ENCODE measurements at places on chromosomes 13 and 19.

DNA sequence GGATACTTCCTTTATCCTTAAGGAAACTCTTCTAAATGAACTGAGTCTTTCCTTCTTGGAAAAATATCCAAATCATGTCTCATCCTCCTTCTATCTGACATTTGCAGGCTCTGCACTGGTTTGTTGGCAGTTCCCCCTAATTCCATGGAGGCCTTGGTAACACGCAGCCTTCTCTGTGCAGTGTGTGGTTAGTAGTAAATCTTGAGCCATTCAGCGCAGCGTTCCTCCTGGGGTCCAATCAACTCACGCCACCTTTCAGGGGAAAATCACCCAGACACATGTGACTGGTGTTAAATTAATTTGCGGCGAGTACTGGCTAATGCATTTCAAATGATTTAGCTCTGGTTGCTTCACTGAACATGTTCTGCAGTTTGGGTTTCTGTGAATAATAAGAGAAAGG lies 21.0 kb upstream of the CBY2 start:
- DNase-seq = no peak

- DNase-seq = no peak
Measured at GRCh38 chr13:47413112-47413511, 516.3 kb upstream of the HTR2A start.

DNA sequence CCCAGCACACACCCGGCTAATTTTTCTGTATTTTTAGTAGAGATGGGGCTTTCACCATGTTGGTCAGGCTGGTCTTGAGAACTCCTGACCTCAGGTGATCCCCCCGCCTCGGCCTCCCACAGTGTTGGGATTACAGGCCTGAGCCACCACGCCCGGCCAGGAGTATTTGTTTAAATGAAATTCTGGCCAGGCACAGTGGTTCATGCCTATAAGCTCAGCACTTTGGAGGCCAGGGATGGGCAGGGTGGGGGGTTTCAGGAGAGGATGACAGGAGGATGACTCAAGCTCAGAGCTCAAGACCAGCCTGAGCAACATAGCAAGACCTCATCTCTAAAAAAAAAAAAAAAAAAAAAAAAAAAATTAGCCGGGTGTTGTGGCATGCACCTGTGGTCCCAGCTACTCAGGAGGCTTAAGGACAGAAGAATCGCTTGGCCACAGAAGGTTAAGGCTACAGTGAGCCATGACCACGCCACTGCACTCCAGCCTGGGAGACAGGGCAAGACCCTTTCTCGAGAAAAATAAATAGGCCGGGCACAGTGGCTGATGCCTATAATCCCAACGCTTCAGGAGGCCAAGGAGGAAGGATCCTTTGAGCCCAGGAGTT lies 8.2 kb upstream of the DHDH start:
- peak; percentile 60 for DNase-seq

DNA sequence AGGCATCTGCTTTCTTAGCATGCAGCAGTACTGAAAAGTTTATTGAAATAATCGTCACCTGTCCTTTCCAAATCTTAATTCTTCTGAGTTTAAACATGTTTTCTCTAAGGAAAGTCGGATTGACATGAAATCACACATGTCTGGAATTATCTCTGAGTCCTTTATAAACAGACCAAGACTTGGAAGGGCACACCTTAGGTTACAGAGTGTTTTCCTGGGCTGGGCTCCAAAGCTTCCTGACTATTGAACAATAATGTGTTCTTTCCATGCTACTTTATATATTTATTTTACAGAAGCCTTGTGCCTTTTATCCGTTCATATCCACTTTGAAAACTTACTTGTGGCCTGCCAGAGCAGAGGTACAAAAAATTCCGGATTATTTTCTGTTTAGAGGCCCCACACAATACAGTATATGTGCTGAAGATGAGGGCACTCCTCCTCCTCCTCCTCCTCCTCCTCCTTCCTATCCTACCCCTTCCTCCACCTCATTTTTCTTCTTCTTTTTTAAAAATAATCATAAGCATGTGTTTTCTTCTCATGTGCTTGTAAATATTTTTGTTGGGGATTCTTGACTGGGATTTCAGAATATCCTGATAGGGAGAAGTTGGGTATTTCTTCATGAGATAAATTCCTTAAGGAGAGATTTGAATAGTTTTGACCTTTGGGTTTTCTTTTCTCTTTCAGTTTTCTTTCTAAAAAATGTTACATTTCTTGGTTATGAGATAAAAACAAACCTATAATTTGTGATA lies 52.3 kb downstream of the LRCH1 start:
- DNase-seq = no peak

GRCh38 chr13:45847554-45848224 lies 3.9 kb downstream of the SIAH3 start:
- no peak for DNase-seq
